ENCODE measurements at places on chromosomes 7 and 10. TPM values are rescaled to one million over a fixed set of nuclear protein-coding genes. Genes with fewer than 3 reads are reported as not detected.

Gene CPEB3
- 4.3 TPM for total RNA-seq

Gene NRCAM
- not detected for total RNA-seq

Gene SORCS3
- total RNA-seq, result not detected

Gene NAT16
- not detected for total RNA-seq

Gene HOXA1
- total RNA-seq, result 0.76 TPM

Gene LIPM
- not detected for total RNA-seq

Gene ZPBP
- not detected for total RNA-seq

Gene WNT16
- total RNA-seq, result not detected

Measured in activated CD8-positive, alpha-beta memory T cell treated with anti-CD3 and anti-CD28 coated beads, Interleukin-2, amount 10 ng/mL, durations not matched to agents 7 days and 5 days (primary cell).